ENCODE measurements at places on chromosomes 7 and 10. TPM values are rescaled to one million over a fixed set of nuclear protein-coding genes. Genes with fewer than 3 reads are reported as not detected.

DNA sequence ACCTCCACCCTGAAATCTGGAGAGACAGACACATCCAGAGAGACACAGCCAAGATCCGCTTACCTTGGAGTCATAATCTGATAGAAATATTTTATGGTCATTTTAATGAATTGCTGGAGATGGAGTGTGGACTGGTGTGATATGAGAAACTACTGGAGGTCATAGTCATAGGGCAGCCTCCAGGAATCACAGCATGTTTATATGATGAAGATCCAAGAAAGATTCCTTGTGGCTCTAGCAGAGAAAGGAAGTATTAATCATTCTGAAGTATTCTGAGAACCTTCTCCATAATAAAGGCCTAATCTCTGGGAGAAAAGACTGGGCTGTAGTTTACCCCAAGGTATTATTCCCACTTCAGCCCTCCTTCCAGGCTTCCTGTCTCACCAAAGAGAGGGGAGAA, 38.0 kb downstream of the POLR1F start:
- DNase-seq: no peak

The TAS2R41 gene
- total RNA-seq: 0.73 TPM

The EBLN1 gene
- not detected for total RNA-seq

GRCh38 chr7:130959743-130960207, 225.8 kb upstream of the KLF14 start:
- DNase-seq: no peak

- DNase-seq: no peak
Observed at GRCh38 chr10:15636446-15636845, 83.3 kb downstream of the ITGA8 start.

The ACTR3C gene
- total RNA-seq: 3.4 TPM

- no peak for DNase-seq
Observed at GRCh38 chr7:32594965-32595490, 99.7 kb downstream of the AVL9 start.

DNA sequence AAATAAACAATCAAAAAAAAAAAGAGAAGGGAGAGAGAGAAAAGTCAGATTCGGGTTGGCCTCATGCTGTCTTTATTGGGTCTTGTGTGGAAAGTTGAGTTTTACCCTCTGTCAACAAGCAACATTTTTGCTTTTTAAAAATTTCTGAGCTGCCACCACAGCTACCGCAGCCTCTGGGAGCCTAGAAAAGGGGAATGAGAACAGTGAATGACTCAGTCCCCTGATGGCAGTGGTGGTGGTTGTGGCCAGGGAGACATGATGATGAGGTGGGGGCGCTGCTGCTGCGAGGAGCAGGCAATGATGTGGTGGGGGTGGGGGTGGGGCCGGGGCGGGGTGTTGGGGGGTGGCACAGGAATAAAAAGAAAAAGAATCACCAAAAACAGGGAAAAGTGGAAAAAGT, 20.0 kb upstream of the CREB3L2 start:
- DNase-seq: no peak

Measured in CD4-positive, alpha-beta T cell (primary cell).